Activated naive CD8-positive, alpha-beta T cell treated with anti-CD3 and anti-CD28 coated beads, Interleukin-2, amount 50 U/mL, for 16 hours (primary cell): ENCODE measurements at places on chromosomes 12 and 14.

GRCh38 chr12:54126029-54126695, 62.6 kb downstream of the SMUG1 start:
- no peak for DNase-seq

DNA sequence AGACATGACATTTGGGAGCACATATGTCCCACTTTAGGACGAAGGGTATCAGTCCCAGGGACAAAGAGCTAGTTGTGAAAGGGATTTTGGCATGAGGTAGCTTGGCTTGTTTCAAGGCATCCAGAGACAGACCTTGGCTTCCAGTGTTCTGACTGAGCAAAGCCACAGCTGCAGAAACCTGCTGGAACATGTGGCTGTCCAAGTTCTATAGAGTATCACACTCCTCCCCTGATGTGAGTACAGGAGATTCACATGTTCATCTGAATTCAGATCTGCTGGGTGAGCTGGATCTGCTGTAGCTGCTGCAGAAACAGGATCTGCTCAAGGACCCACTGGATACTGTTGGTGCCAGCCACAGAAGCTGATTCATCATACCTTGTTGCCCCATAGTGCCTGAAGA, 10.1 kb upstream of the C14orf39 start:
- DNase-seq = no peak

- DNase-seq = no peak
Measured at GRCh38 chr14:70885343-70886022, 21.8 kb upstream of the PCNX1 start.

DNA sequence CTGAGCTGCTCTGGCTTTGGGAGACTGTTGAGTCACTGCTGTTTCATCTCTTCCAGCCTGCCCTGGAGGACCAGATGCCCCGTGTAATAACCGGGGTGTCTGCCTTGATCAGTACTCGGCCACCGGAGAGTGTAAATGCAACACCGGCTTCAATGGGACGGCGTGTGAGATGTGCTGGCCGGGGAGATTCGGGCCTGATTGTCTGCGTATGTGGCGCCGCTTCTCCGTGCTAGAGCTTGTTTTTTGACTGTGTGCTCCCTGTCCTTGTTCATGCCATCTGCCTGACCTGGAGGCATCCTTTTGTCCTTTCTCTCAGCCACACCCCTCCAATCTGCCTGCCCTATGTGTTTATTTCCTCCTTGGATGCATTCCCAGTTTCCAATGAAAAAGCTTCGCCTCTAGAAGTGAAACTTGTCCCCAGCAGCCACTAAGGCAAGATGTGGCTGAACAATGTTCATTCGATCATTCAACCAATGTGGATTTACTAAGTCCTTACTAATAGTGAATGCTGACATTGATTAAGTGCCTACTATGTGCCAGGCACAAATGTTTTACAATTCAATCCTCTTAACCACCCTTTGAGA, 98.6 kb downstream of the NT5DC3 start:
- no peak for DNase-seq

- no peak for DNase-seq
Measured at GRCh38 chr14:86305058-86305457, 775.1 kb downstream of the FLRT2 start.

DNA sequence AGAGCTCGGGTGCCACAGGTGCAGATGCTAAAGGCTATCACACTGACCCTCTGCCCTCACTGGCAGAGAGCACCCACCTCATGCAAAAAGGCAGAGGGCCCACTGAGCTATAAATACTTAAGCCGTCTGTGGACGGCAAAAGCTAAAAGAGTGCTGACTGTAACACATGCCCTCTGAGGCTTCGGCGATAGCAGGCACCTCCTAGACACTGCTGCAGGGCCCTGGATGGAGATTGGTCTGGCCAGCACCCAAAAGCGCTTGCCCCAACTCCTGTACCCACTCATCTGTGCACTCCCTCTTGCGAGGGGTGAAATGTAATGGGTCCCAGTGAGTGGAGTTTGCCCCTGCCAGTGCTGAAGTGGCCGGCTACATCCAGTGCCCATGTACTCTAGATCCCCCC, 148.7 kb downstream of the SLC16A7 start:
- DNase-seq = no peak

- DNase-seq = no peak
Measured at GRCh38 chr12:58803908-58804307, 116.4 kb downstream of the LRIG3 start.

DNA sequence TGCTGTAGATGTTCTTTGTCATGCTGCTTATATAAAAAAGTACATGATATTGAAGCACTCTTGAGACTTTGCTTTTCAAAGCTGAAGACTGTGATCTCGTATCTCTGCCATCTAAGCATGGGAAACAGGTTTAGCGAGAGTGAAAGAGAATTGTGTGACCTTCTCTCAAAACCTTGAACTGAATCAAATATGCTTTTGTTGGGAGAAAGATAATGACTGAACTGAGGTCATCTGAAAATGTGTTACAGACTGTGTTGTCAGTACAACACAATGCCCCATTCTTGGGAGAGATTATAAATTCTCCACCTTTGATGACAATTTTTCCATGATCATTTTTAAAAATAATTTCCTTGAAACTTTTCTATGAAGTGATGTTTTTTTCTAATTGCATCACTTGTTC, 272.1 kb upstream of the SEL1L start:
- DNase-seq = no peak

DNA sequence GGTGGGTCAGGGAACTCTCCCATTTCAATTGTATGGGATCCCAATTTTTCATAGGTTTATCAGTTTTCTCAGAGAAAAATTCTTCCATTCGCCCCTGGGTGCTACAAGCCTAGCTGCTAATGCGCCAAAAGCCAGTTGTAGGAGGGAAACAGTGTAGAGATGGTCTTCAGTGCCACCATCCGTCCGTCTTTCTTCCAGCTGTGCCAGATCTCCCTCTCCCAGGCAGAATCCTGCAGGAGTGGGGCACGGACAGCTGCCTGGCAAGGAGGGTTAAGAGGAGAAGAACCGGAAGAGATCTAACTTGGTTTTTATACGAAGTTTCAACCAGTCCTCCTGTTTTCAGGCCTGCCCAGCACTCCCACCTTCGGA, 38.9 kb upstream of the FUT8 start:
- no peak for DNase-seq

GRCh38 chr12:51811203-51812202, 37.0 kb downstream of the FIGNL2 start:
- no peak for DNase-seq

GRCh38 chr14:91647856-91648255, 84.0 kb downstream of the CATSPERB start:
- no peak for DNase-seq

DNA sequence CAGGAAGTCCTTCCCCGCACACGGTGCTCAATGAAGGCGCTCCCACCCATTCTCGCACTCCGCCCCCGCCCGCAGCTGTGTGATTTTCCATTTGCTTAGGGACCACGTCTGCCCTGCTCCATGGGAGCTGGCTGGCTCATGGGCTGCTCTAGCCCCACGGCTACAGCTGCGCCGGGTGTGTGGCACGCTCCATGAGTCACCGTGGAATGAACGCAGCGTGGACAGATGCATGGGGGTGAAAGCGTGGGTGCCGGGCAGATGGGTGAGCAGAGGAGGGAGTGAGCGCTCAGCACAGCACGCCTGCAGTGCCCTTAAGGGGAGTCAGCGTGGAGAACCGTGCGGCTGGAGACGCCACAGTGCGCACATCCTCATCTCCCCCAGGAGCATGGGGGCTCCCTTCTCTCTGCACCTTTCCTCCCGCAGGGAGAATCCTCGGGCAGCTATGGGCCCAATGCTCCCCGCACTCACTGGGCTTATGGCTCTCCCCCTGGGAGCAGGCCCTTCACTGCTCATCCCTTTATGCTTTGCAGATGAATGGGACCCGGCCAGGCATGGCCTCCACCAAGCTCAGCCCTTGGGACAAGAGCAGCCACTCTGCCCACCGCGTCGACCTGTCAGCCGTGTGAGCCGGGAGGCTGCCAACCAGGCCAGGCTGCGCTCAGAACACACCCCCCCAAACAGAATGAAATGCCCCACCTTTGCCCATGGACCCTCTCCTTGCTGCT, 185.1 kb downstream of the ADGRD1 start:
- no peak for DNase-seq

GRCh38 chr14:30223385-30223785, 295.7 kb upstream of the PRKD1 start:
- DNase-seq = no peak

- DNase-seq = no peak
Measured at GRCh38 chr12:55392032-55392795, 8.1 kb upstream of the OR6C65 start.

GRCh38 chr14:34592623-34593022, 37.3 kb downstream of the SNX6 start:
- no peak for DNase-seq

- DNase-seq = no peak
Measured at GRCh38 chr14:21203470-21204166, 47.8 kb upstream of the OR5AU1 start.

GRCh38 chr12:50986966-50987737, 34.8 kb downstream of the HIGD1C start:
- DNase-seq = no peak

GRCh38 chr12:122452701-122453285, 30.3 kb upstream of the CLIP1 start:
- DNase-seq = no peak

DNA sequence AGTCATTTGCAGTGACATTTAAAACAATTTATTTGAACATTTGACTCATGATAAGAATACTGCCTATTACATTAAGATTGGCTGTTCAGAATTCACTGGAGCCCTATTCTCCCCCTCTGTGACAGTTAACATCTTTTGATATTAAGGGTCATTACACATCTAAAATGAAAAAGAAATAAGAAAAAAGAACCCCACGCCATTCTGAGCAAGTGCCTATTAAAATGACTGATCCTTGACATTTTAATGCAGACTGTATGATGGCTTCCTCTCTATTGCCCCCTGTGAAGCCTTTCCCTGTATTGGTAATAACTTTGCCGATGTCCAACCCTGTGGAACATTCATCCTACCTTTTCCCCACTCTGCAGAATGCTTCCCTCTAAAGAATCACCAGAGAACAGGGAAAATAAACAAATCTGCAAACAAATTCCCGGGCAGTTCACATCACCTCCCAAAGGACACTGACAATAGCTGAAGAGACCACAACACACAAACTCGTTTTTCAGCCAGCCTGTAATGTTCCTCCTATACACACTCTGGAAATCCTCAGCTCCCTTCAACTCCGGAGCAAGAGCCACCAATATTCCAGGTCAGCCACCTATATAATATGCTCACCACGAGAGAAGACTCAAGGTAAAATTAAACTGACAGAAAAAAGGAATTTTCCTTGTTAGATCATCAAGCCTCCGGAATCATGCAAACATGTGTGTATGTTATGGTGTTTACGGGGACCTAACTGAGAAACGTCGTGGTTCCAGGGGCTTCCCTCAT, 2.1 kb downstream of the NIN start:
- DNase-seq = no peak

- no peak for DNase-seq
Measured at GRCh38 chr12:75923964-75924666, 107.5 kb downstream of the PHLDA1 start.

- DNase-seq = no peak
Measured at GRCh38 chr14:35159742-35160409, 37.5 kb downstream of the PRORP start.

- peak; percentile 44 for DNase-seq
Measured at GRCh38 chr12:57214398-57214781, 2.2 kb upstream of the NXPH4 start.

DNA sequence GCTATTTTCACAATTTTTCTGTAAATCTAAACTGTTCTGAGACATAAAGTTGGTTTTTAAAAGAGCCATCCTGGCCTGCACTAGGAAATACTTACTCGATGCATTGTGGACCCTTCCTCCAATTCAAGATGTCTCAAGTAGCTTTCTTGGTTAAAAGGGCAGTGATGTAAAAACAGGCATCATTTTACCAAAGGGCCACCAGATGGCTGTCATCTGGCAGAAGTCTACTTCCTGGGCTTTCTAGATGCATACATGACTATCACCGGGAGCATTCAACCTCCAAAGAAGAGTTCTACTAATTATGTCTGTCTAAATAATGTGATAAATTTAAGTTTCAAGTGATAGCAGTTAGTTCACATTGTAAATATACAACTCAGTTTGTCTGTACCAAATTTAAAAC, 96.8 kb upstream of the FRMD6 start:
- no peak for DNase-seq

DNA sequence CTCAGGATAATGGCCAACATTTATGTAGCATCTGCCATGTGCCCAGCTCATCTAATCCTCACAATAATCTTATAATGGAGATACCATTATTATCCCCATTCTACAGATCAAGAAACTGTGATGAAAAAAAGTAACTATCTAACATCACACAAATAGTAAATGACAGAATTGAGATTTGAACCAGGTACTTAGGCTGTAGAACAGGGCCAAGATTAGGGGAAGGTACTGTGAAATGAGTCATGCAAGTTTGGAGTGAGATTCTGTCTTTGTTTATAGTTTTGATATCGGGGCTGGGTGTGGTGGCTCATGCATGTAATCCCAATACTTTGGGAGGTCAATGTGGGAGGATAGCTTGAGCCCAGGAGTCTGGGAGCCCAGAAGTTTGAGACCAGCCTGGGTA, 1.3 kb upstream of the GNPTAB start:
- DNase-seq = no peak

DNA sequence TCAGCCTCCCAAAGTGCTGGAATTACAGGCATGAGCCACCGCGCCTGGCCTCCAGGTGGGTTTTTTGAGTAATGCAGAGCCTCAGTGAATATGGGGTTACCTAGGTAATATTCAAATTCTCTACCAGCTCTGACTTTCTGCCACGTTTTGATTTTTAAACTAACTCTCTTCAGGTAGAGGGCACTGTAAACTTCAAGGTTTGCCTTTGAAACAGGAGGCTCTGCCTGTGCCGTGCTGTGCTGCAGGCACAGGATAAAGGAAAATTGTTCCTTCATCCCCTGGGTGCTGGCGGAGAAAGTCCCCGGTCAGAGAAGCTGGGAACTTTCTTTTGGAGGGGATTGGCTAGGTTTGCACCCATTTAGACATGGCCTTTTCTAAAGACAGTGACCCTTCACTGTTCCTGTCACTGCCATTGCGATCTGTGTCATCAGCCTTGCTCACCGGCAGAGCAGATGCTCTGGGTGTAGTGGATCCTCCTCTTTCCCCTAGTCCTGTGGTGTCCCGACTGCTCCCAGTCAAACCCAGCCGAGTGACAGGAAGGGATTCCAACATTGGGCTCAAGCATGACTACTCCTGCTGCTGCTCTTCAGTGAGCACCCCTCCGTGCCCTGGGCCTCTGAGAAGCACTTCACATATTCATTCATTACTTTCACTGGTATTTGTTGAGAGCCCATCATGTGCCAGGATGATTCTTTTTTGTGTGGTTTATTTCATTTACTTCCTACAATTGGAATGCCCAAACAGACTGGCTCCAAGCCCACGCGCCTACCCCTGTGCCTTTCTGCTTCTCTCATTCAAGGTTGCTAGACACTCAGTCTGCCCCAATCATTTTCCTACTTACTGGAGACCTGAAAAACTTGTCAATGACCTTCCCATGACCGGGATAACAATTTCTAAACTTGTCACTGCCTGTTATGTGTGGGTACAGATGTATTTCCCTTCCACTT, 103.6 kb downstream of the TMEM30B start:
- DNase-seq = no peak

- DNase-seq = no peak
Measured at GRCh38 chr14:21069388-21070082, 569 bp upstream of the ARHGEF40 start.

- DNase-seq = no peak
Measured at GRCh38 chr12:55132816-55133215, 6.6 kb downstream of the OR9K2 start.
